ENCODE measurements at places on chromosomes 12 and 14.

DNA sequence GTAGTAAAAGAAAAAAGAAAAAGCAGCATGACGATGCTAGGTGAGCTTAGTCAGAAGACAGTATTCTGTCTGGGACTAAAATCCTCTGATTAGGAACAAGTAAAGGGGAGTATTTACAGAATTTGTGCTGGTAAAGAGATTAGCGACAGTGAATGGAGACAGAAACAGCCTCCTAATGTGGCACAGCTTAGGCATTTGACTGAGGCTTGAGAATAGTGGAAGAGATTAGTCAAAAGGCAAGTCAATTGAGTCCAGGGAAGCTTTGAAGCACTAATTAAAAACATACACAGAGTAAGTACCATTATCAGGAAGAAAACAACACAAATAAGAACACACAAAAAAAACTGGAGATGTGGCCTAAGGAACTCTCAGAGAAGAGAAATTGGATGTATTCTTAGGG is 131.9 kb upstream of the CLEC14A start:
- no peak for DNase-seq

- DNase-seq = no peak
Observed at GRCh38 chr12:128076188-128076587, 190.8 kb upstream of the TMEM132C start.

- no peak for DNase-seq
Observed at GRCh38 chr12:93347054-93347785, 30.5 kb upstream of the NUDT4 start.

DNA sequence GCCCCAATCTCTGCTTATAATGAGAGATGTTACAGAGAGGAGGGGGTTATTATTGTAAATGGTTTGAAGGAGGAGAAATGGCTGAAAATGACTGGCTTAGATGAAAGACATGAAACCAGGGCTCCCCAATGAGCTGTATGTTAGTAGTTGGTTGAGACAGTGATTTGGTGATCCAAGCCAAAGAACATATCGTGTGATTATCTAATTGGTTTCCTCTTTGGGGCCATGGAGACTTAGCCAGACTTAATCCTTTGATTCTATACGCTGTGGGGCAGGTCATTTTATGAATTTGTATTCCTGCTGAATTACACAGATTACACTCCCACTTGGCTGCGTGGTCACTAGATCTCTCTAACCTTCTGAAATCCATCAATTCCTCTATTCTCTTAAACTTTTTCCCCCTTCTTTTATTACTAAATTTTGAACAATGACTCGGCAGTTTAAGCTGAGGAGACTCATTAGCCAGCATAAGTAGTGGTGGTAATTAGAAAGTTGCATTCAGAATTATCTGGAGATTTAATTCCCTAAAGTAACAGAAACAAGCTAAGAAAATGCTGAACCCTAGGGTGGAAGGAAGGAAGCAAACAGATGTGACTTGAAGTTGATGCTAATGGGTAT is 5.3 kb downstream of the TTC8 start:
- no peak for DNase-seq

GRCh38 chr12:110581931-110582275 is 1.2 kb downstream of the PPTC7 start:
- DNase-seq = no peak

GRCh38 chr12:45731190-45731775 is 1.8 kb downstream of the ARID2 start:
- no peak for DNase-seq

GRCh38 chr12:77682488-77682887 is 148.2 kb upstream of the NAV3 start:
- DNase-seq = no peak

DNA sequence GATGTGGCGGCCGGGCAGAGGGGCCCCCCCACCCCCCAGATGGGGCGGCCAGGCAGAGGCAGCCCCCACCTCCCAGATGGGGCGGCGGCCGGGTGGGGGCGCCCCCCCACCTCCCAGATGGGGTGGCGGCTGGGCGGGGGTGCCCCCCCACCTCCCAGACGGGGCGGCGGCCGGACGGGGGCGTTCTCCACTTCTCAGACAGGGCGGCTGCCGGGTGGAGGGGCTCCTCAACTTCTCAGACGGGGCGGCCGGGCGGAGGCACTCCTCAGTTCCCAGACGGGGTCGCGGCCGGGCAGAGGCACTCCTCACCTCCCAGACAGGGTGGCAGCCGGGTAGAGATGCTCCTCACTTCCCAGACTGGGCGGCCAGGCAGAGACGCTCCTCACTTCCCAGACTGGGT is 469.8 kb downstream of the PCNX1 start:
- no peak for DNase-seq

GRCh38 chr12:122743895-122744525 is 8.6 kb upstream of the DENR start:
- DNase-seq = no peak

DNA sequence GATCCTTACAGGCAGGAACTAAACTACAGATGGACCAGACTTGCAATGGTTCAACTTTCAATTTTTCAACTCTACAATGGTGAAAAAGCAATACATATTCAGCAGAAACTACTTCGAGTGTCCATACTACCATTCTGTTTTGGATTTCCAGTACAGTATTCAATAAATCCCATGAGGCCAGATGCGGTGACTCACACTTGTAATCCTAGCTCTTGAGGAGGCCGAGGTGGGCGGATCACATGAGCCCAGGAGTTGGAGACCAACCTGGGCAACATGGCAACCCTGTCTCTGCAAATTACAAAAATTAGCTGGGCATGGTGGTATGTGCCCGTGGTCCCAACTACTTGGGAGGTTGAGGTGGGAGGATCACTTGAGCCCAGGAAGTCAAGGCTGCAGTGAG is 336.1 kb downstream of the MED13L start:
- no peak for DNase-seq

GRCh38 chr12:45285717-45286116 is 69.8 kb downstream of the ANO6 start:
- no peak for DNase-seq

GRCh38 chr14:73785834-73786635 is 65.6 kb upstream of the PTGR2 start:
- DNase-seq = no peak

GRCh38 chr12:105330283-105330930 is at the start of gene C12orf75:
Gene C12orf75 (plus strand): TSS chr12:105330691. CDS start chr12:105330892, 201 bp downstream.
- peak; percentile 78 for DNase-seq

DNA sequence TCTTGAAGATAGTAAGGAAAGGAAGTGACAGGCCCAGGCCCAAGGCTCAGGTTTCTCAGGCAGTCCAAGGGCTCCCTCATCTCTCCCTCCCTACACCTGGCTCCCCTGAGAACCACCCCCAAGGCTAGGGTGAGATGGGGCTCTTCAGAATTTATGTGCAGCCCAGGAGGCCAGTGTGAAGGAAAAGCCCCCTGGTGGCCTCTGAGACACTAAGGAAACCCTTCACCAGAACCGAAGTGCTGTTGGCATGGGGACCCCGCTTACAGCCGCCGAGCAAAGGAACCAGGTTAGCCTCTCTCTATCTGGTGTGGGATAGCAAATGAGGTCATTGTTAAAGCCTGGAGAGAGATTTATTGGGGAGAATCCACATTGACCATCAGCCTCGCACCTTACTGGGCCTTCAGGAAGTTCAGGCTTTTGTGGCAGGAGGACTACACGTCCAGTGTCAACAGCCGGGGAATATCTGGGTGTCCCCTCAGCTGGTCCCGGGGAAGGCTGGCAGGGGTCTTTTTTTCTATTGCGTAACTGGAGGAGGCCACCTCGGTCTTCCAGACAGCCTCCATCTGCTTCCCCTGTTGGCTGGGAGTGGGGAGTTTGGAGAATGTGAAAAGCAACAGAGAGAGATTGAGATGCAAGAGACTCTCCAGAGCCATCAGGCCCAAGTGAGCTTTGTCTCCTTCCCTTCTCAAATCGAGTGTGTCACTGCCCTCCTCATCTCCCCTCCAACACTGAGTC is 18.1 kb downstream of the FAM186B start:
- DNase-seq = no peak

GRCh38 chr14:88281447-88281846 is 41.6 kb downstream of the KCNK10 start:
- no peak for DNase-seq

- no peak for DNase-seq
Observed at GRCh38 chr12:67400742-67401141, 131.6 kb downstream of the CAND1 start.

- DNase-seq = no peak
Observed at GRCh38 chr12:27012982-27013255, 1.3 kb downstream of the TM7SF3 start.

- DNase-seq = peak; percentile 54
Observed at GRCh38 chr14:70907996-70908934, 1.0 kb downstream of the PCNX1 start.

GRCh38 chr12:107325075-107325608 is 231.8 kb upstream of the CRY1 start:
- no peak for DNase-seq

DNA sequence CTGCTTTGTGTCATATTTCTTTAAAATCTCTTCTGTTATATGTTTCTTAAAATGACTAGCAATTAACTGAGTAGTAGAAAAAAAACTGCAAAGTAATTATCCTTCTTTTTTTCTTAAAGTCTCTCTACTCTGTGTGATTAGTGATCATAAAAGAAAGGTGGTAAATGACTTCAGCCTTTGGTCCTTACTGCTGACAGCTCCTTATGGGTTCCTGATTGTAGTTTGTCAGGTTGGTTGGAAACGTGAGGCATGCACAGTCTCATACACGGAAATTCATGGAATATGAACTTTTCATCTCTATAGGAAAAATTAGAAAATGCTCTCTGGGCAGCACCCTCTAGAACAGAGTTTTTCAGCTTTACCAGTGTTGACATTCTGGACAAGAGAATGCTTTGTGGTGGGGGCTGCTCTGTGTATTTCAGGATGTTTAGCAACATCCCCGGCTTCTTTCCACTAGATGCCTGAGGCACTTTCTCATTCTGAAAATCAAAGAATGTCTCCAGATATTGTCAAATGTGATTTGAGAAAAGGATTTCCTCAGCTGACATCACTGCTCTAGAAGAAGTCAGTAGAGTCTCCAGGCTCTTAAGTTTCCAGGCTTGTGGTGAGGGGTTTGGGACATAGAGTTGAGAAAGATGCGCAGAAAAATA is 121.0 kb downstream of the PIK3C2G start:
- DNase-seq = no peak

GRCh38 chr12:69298947-69299346 is 49.2 kb upstream of the LYZ start:
- DNase-seq = no peak

DNA sequence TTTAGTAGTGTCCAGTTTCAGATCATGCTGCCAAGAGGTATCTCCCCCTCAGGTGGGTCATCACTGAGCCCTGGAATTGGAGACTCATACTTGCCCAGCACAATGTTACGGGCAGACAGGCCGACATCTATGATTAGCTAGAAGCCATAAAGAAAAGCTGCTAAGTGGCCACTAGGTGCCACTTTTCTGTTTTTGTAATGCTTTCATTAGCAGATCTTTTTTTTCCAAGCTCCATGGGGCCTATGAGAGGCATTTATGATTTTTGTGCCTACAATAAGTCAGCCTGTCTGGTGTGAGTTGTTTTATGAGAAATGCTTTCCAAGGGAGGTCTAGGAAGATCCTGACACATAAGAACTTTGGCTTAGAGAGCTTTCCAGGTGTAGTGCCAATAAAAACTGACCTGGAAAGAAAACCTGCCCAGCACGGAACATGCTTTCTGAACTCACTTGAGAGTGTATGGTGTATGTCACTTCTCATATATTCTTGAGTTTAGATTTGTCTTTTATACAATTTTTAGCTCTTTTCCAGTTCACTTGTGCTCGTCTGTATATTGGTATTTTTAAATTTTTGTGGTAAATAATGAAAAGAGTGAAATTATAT is 21.8 kb upstream of the SMCO2 start:
- no peak for DNase-seq

- no peak for DNase-seq
Observed at GRCh38 chr12:21677622-21678277, 20.1 kb upstream of the LDHB start.

GRCh38 chr12:121983536-121984210 is 38.0 kb upstream of the BCL7A start:
- no peak for DNase-seq

DNA sequence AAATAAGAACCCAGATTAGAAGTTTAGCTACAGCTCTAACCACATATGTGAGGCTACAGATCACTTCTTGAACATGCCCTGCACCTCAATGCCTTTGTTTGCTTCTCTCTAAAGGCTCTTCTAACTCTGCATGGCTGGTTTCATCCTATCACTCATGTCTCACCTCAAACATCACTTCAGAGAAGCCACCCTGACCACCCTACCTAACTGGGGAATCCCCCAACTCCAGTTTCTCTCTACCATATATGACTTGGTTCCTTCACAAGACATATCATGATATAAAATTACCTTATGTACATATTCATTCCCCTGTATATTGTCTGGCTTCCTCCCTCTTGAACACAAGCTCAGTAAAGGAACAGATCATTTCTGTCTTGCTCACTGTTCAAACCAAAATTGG is 250.2 kb upstream of the GRIP1 start:
- DNase-seq = no peak

DNA sequence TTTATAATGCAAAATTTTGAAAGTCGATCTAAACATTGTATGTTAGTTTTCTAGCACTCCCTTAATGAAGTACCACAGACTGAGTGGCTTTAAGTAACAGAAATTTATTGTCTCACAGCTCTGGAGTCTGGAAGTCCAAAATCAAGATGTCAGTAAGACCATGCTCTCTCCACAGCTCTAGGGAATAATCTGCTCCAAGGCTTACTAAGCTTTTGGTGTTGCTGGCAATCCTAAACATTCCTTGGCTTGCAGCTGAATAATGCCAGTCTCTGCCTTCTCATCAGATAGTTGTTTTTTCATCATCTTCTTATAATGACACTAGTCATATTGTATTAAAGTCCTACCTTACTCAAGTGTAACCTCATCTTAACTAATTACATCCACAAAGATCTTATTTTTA is 102.2 kb downstream of the RASSF9 start:
- no peak for DNase-seq

- DNase-seq = peak; percentile 83
Observed at GRCh38 chr12:31659087-31659942, at the start of gene ETFBKMT. Gene ETFBKMT (plus strand): TSS chr12:31659688. CDS start chr12:31661954, 2,266 bp downstream.

- DNase-seq = no peak
Observed at GRCh38 chr14:57578801-57579200, 85.1 kb upstream of the CCDC198 start.

DNA sequence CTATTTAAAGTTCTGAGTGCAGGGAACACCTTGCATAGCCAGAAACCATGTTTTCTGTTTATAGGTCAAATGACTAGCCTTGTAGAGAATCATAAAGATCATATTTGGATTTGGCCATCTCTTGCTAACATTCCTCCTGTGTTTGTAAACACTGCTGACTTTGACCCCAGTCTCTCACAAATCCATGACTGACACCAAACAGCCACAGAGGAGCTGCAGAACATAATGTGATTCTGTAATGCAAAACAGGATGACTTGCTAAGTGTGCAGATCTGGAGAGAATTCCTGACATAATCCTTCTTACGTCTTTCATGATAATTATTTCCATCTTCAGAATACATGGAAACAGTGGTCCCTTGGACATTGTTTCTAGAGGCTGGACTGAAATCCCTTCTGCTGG is 211.8 kb downstream of the BMP4 start:
- DNase-seq = no peak

- no peak for DNase-seq
Observed at GRCh38 chr12:58342736-58343135, 401.4 kb downstream of the ATP23 start.
